Activated naive CD8-positive, alpha-beta T cell treated with anti-CD3 and anti-CD28 coated beads, Interleukin-2, amount 10 ng/mL, durations not matched to agents 7 days and 5 days (primary cell): ENCODE measurements at places on chromosomes 11 and 22.

DNA sequence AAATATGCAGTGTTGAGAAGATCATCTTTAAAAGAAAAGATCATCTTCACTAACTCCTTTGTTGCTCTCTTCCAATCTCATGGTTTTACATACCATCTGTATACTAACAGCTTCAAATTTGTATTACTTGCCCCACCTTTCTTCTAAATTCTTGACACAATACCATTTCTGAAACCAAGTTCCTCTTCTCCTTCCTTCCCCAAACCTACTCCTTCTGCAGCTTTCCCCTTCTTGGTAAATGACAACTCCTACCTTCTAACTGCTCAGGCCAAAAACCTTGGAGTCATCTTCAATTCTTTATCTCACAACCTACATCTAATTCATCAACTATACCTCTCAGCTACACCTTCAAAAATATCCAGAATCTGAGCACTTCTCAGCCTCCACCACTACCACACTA is 9.3 kb downstream of the PRCP start:
- no peak for DNase-seq
- H3K27me3 ChIP-seq: no peaks in the 10 kb centered on the region
- peaks cover 6% of the 10 kb centered on the region for H3K4me1 ChIP-seq
- peaks cover 3% of the 10 kb centered on the region for H3K36me3 ChIP-seq
- no peak overlapping the region for H3K27ac ChIP-seq

- no peaks in the 10 kb centered on the region for H3K27me3 ChIP-seq
- peak overlapping the region; percentile 85 for H3K27ac ChIP-seq
- H3K36me3 ChIP-seq: peaks cover 6% of the 10 kb centered on the region
- no peak for DNase-seq
Measured at GRCh38 chr22:25447067-25447685, 117.3 kb upstream of the GRK3 start.

- peaks cover 13% of the 10 kb centered on the region for H3K27me3 ChIP-seq
- no peak overlapping the region for H3K27ac ChIP-seq
- no peak for DNase-seq
- H3K4me3 ChIP-seq: no peak overlapping the region
Measured at GRCh38 chr22:27089264-27089663, 431.9 kb downstream of the MIAT start.

- H3K27ac ChIP-seq: no peak overlapping the region
- H3K4me1 ChIP-seq: no peaks in the 10 kb centered on the region
- no peak overlapping the region for H3K4me3 ChIP-seq
- H3K36me3 ChIP-seq: peaks cover 12% of the 10 kb centered on the region
Measured at GRCh38 chr11:68053117-68053516, 14.3 kb downstream of the TCIRG1 start.

DNA sequence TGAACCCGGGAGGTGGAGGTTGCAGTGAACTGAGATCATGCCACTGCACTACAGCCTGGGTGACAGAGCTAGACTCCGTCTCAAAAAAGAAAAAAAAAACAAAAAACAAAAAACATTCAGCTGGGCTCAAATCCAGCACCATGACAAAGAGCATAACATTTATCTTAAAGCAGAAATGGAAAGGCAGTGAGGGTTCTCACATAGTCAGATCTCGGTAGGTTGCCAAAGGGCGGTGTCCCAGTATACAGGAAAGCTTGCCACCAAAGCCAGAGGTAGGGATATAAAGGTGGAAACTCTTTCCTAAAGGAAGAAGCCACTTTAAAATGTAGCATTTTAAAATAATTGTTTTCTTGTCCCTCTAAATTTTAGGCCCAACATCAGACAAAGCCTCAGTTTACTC is 22.4 kb upstream of the CAPRIN1 start:
- no peaks in the 10 kb centered on the region for H3K36me3 ChIP-seq
- H3K4me3 ChIP-seq: no peak overlapping the region
- peaks cover 11% of the 10 kb centered on the region for H3K27me3 ChIP-seq
- H3K27ac ChIP-seq: no peak overlapping the region
- DNase-seq: no peak

DNA sequence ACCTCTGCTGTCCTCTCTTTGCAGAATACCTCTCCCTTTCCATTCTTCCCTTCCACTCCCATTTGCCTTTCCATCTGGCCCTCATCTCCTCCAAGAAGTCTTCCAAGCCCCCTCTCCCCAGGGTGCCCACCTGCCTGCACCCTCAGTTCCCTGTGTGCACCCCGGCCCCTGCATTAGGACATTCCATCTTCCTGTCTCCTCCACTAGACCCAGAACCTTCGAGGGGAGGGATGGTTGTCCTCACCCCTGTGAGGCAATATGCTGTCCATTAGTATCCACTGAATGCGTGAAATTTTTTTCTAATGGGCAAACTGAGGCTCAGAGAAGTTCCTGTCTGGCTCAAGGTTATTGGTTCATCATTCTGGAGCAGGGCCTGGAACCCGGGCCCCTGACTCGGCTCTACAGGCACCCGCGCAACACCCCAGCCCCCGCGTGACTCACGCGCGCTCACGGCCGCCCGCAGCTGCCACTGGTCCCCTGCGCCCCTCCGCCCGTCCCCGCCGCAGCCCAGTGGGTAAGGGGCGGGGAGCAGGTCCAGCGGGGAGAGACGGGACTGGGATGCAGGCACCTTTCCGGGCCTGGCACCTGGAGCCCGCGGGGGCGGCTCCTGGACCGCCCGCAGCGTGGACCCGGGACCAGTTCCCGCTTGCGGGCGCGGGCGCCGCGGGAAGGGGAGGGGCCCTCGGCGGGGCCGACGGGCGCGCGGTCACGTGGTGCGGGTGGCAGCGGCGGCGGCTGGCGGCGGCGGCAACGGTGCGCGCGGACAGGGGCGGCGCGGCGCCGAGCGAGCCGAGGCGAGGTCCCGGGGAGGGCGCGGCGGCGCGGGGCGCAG is 7.0 kb downstream of the SEPTIN3 start:
- H3K36me3 ChIP-seq: no peaks in the 10 kb centered on the region
- peak; percentile 67 for DNase-seq
- H3K4me1 ChIP-seq: peaks cover 4% of the 10 kb centered on the region
- peaks cover 49% of the 10 kb centered on the region for H3K27me3 ChIP-seq
- peak overlapping the region; percentile 33 for H3K4me3 ChIP-seq

DNA sequence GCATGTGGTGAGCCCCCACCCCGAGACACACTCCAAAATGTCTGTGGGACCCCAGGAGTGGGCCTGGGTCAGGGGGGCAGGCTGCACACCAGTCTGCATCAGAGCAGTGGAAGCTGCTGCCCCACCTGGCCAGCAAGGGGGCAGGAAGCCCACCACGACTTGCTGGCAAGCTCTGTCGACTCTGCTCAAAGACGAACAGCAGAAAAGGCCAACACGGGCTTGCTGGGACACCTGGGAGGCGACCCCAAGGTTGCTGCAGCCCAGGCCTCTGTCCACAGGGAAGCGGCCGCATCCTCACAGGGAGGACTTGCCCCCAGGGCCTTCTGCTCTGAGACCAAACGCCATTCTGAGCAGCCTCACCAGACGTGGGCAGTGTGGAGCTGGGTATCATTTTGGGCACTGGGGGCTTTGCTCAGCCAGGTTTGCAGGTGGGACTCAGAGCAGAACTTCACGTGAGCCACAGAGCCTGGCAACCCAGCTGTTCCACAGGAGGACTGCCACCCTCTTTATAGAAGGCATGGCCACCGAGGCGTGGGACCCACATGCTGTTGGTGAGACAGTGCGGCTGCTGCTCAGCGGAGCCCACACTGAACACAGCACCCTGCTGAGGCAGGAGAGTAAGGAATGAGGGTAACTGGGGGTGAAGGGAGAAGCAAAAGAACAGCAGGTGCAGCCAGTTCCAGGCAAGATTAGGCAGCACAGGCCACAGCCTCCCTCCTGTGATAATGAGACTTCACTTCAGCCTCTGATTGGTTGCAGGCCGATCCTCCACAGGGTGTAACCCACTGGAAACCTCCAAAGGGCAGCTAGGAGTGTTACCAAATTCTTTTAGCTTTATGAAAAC is 11.0 kb downstream of the IL17REL start:
- H3K4me1 ChIP-seq: peaks cover 5% of the 10 kb centered on the region
- no peaks in the 10 kb centered on the region for H3K36me3 ChIP-seq
- no peak overlapping the region for H3K27ac ChIP-seq
- H3K27me3 ChIP-seq: peaks cover 2% of the 10 kb centered on the region

- H3K36me3 ChIP-seq: no peaks in the 10 kb centered on the region
- no peaks in the 10 kb centered on the region for H3K4me1 ChIP-seq
- no peak overlapping the region for H3K4me3 ChIP-seq
- DNase-seq: peak; percentile 7
- H3K27ac ChIP-seq: no peak overlapping the region
Measured at GRCh38 chr22:44889255-44889878, 120.4 kb downstream of the PHF21B start.

DNA sequence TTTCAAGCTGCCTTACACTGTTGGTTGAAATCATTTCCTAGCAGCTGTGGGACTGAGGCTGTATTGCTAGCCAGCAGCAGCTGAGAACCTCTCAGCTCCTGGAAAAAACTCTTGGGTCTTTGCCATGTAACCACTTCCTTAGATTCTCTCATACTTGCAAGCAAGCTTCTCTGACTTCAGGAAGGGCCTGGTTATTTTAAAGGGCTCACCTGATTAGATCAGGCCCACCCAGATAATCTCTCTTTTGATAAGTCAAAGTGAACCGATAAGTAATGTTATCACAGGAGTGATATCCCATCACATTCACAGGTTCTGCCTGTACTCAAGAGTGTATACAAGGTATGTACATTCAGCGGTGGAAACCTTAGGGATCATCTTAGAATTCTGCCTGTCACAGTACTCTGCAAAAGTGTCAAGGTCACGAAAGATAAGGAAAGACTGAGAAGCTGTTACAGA is 7.4 kb upstream of the CLPB start:
- no peak overlapping the region for H3K4me3 ChIP-seq
- no peak overlapping the region for H3K27ac ChIP-seq
- peaks cover 13% of the 10 kb centered on the region for H3K4me1 ChIP-seq

GRCh38 chr11:90476442-90477007 is 253.7 kb upstream of the CHORDC1 start:
- H3K27ac ChIP-seq: no peak overlapping the region
- no peaks in the 10 kb centered on the region for H3K4me1 ChIP-seq
- no peaks in the 10 kb centered on the region for H3K36me3 ChIP-seq
- DNase-seq: no peak
- H3K27me3 ChIP-seq: no peaks in the 10 kb centered on the region

- no peaks in the 10 kb centered on the region for H3K4me1 ChIP-seq
- H3K27me3 ChIP-seq: no peaks in the 10 kb centered on the region
- H3K27ac ChIP-seq: no peak overlapping the region
- no peak overlapping the region for H3K4me3 ChIP-seq
- no peak for DNase-seq
Measured at GRCh38 chr11:132058211-132058772, 687.9 kb downstream of the NTM start.

DNA sequence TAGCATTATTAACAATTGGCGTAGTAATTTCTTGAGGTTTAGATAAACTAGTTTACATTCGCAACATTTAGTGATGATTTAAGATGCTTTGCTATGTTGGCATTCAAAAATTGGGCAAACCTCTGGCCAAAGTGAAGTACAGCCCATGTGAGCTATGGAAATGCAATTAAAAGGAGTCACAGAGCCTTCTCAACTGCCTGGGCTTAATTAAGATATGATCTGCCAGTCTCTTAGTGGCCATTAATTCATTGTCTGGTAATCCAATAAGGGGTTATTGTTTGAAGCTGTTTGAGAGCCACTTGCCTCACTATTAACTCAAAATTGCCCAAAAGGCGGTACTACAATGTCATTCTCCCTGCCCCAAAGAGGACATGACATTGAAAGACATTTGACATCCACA is 608.9 kb downstream of the NTM start:
- H3K27ac ChIP-seq: no peak overlapping the region
- H3K36me3 ChIP-seq: no peaks in the 10 kb centered on the region
- no peak for DNase-seq
- H3K4me3 ChIP-seq: no peak overlapping the region
- H3K4me1 ChIP-seq: no peaks in the 10 kb centered on the region

GRCh38 chr11:113449743-113450142 is 25.5 kb downstream of the DRD2 start:
- no peaks in the 10 kb centered on the region for H3K36me3 ChIP-seq
- peaks cover 4% of the 10 kb centered on the region for H3K27me3 ChIP-seq
- H3K4me3 ChIP-seq: no peak overlapping the region
- no peak for DNase-seq

- no peak for DNase-seq
- H3K27me3 ChIP-seq: peaks cover 22% of the 10 kb centered on the region
- H3K4me3 ChIP-seq: no peak overlapping the region
- H3K36me3 ChIP-seq: no peaks in the 10 kb centered on the region
- H3K4me1 ChIP-seq: peaks cover 20% of the 10 kb centered on the region
Measured at GRCh38 chr11:125935056-125935455, 10.8 kb upstream of the VSIG10L2 start.

DNA sequence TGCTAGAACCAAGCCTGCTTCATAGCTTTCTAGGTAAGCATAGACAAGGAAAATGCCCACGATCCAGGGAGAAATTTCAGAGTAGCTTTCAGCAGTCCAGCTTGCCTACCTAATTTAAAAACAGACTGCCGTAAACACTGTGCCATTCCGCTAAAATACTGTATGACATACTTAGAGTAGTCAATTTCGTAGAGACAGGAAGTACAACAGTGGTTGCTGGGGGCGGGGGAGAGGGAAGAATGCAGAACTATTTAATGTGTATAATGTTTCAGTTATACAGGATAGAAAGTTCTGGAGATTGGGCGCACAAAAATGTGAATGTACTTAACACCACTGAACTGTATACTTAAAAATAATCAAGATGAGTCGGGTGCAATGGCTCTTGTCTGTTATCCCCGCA is 56.7 kb downstream of the C11orf58 start:
- H3K27ac ChIP-seq: peak overlapping the region; percentile 50
- peaks cover 2% of the 10 kb centered on the region for H3K27me3 ChIP-seq
- no peak overlapping the region for H3K4me3 ChIP-seq
- no peak for DNase-seq
- H3K4me1 ChIP-seq: peaks cover 12% of the 10 kb centered on the region
- H3K36me3 ChIP-seq: no peaks in the 10 kb centered on the region

- H3K27ac ChIP-seq: no peak overlapping the region
- H3K4me3 ChIP-seq: no peak overlapping the region
- no peak for DNase-seq
- peaks cover 1% of the 10 kb centered on the region for H3K4me1 ChIP-seq
- peaks cover 22% of the 10 kb centered on the region for H3K27me3 ChIP-seq
- H3K36me3 ChIP-seq: no peaks in the 10 kb centered on the region
Measured at GRCh38 chr11:75105462-75105925, 8.8 kb upstream of the OR2AT4 start.

GRCh38 chr11:75502138-75502537 is 23.6 kb downstream of the GDPD5 start:
- H3K36me3 ChIP-seq: no peaks in the 10 kb centered on the region
- DNase-seq: no peak
- no peak overlapping the region for H3K27ac ChIP-seq
- H3K4me3 ChIP-seq: no peak overlapping the region
- H3K27me3 ChIP-seq: no peaks in the 10 kb centered on the region

- H3K36me3 ChIP-seq: peaks cover 3% of the 10 kb centered on the region
- no peak overlapping the region for H3K27ac ChIP-seq
- no peak overlapping the region for H3K4me3 ChIP-seq
- DNase-seq: no peak
Measured at GRCh38 chr22:23682827-23683355, 7.9 kb upstream of the RGL4 start.

DNA sequence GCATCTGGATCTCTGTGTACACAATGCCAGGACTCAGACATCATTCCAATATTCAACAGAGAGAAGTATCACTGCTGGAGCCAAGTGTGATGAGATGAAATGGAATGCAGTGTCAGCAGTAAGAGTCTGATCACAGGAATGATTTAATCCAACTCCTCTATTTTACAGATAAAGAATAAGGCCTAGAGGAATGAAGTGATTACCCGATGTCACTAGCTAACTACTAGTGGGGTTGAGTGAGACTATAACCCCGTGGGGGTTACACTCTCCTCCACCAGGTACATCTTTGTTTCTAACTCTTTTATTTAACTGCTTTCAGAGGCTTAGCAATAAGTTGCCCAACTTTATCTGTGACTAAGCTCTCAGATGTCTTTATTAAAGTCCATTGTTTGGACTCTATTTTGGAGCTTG is 94.2 kb upstream of the FAT3 start:
- H3K4me3 ChIP-seq: no peak overlapping the region
- H3K4me1 ChIP-seq: no peaks in the 10 kb centered on the region
- no peaks in the 10 kb centered on the region for H3K36me3 ChIP-seq
- H3K27me3 ChIP-seq: no peaks in the 10 kb centered on the region
- no peak for DNase-seq
